ENCODE measurements at places on chromosomes 3 and 15.

- no peak for DNase-seq
Observed at GRCh38 chr3:77134769-77135168, 94.9 kb downstream of the ROBO2 start.

- no peak for DNase-seq
Observed at GRCh38 chr3:97765336-97765735, 778 bp downstream of the ARL6 start.

DNA sequence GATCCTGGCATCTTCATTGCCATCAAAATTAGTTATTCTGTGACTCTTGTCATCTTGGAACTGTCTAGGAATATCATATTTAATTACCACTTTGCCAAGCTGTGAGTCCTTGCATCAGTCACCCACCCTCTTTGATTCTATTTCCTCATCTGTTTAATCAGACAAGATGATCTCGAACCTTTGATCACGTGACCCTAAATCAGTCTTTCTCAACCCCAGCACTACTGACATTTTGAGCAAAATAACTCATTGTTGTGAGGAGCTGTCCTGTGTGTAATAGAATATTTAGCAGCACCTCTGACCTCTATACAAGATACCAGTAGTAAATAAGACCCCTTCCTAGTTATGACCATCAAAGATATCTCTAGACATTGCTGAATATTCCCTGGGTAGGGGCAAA, 343.4 kb upstream of the ARPP21 start:
- no peak for DNase-seq

GRCh38 chr15:66622591-66623022, 56.8 kb upstream of the LCTL start:
- no peak for DNase-seq

- no peak for DNase-seq
Observed at GRCh38 chr15:62287066-62287857, 122.2 kb upstream of the C2CD4B start.

DNA sequence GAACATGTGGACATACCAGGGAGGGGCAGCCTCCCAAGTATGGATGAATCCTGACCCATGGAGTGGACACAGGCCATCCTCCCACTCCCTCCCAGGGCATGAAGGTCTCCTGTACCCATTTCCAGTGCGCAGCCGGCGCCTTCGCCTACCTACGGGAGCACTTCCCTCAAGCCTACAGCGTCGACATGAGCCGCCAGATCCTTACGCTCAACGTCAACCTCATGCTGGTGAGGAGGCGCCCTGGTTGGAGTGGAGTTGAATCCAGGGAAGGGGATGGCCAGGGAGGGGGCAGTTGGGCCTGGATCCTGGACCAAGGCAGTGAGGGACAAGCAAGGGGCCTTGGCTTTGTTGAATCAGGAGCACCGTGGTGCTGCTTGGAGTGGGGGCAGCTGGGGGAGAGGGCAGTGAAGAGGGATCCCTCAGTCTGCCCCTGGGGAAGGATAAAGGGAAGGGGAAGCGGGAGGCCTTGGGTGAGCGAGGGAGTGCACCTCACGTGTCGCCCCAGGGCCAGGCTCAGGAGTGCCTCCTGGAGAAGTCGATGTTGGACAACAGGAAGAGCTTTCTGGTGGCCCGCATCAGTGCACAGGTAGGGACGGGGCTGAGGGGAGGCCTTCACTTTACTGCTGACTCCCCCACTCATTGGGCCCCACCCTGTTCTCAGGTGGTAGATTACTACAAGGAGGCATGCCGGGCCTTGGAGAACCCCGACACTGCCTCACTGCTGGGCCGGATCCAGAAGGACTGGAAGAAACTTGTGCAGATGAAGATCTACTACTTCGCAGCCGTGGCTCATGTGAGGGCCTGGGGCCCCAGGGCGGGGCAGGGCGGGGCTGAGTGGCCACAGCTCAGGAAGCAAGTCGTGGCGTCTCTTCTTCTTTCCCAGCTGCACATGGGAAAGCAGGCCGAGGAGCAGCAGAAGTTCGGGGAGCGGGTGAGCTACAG, 25.3 kb downstream of the PTPN23 start:
- no peak for DNase-seq

- no peak for DNase-seq
Observed at GRCh38 chr3:97914388-97914787, 57.8 kb downstream of the RIOX2 start.

GRCh38 chr3:194598771-194599557, 34.3 kb downstream of the TMEM44 start:
- DNase-seq: no peak

GRCh38 chr3:56593455-56594158, 36.6 kb downstream of the CCDC66 start:
- DNase-seq: no peak

DNA sequence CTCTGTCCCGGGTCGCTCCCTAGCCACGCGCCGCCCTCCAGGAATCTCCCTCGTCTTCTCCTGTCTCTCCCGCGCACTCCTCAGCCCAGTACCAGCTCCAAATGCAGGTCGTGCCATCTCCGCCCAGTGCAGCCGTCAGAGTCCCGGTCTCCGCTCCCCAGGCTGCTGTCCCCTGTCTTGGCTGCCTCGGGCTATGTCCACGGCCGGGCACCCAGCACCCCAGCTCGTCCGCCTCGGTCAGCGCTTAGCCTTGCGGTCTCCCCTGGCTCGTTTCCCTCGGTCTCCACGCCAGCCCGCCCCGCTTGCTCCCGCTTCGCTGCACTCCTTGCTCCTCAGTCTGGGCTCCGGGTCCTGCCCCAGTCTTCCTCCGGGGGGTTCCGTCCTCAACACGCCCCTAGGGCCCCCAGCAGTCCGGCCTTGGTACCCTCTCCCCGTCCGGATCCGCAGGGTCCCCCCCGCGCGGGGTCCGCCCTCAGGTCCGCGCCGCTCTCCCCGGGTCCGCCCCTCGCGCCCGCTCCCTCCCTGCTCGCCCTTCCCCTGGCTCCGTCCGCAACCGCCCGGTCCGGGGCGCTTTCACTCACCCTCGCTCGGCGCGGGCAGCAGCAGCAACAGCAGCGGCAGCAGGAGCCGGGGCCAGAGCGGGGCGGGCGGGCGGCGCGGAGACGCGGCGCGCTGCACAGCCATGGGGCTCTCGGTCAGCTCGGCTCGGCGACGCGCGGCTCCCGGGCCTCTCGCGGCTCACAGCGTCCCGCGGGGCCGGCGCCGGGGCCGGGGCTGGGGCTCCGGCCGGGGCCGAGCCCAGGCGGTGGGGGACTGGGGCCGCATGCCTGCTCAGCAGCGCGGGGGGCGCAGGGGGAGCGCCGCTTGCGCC, 462 bp downstream of the IGDCC3 start:
- no peak for DNase-seq

- DNase-seq: no peak
Observed at GRCh38 chr15:71279757-71280141, 164.5 kb downstream of the THSD4 start.

DNA sequence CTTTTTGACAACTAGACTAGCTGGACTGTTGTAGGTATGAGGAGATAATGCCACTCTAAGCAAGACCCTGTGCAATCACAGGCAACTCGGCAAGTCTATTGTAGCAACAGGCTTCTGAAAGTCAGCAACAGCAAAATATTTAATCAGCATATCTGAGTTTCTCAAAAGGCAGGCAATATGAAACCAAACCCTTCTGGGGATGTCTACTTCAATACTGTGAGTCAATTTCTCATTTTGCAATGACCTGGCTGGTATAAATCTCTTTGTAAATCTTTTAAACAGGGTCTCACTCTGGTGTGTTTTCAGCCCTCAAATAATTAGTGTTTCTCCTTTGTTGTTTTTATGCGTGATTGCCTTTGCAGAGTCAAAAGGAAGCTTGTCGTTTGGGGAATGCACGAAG, 1044.5 kb downstream of the NTRK3 start:
- no peak for DNase-seq

GRCh38 chr3:98596541-98597500, 3.4 kb upstream of the CPOX start:
- DNase-seq: peak; percentile 24

GRCh38 chr3:158794936-158795518, 6.8 kb upstream of the MFSD1 start:
- no peak for DNase-seq

DNA sequence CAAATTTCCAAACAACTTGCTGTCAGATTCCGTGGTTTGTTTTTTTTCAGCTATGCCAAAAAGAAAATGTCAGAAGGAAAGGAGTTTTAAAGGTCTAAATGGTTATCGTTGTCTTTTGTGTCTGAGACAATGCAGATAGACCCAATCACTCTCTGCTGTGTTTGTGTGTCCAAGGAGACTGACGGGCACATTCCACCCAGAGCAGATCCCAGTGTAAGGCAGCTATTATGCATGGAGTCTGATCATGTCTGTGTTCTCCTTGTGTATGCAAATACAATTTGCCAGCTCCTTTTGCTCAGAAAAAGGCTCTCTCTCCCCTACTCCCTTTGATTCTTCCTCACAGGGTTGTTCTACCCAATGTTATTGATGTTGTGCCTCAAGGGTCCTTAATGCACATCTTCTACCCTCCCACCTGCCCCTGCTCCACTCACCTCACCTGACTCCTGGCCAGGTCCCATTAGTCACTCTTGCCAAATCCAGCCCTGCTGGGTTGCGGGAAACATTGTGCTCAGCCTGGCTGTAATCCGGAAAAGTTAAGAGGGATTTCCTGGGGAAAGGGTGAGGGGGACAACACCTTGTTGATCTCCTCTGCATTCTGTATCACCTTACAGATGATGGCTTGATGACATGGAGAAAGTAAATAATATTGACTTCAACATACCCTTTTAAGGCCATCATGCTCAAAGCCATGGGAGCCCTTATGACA, 61.0 kb downstream of the OTOL1 start:
- DNase-seq: no peak

DNA sequence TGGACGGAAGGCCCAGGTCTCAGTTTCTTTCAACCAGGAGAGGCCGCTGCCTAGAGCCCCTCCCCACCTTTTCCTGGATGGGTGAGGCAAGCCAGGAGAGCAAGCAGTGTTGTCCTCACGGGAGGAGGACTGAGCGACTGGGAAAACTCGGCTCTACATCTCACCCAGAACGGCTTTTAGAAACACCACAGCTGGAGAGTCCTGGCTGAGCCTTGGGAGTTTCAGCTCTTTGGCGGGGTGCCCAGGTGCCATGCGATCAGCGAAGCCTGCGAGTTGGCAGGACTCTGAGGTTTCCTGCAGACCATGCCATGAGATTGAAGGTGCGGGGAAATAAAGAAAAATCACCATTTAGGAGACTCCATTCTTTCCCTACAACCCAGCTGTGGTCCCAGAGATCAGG, 26.0 kb downstream of the PPCDC start:
- DNase-seq: no peak

DNA sequence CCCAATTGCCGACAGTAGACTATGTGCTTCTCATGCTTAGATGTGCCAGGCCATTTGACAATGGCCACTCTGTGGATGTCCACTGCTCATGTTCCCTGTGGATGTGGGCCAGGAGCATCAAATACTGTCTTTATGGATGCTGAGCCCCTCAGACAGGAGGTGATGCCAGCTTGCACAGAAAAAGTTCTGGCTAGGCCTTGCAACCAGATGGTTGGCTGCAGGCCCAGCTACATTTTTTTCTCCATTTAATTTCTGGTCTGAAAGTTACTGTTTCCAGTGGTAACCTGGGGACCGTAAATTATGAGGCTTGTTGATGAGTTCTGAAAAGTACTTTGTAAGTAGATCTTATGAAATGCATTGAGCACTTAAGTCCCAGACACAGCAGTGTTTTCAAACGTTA, 228.5 kb downstream of the CHL1 start:
- no peak for DNase-seq

DNA sequence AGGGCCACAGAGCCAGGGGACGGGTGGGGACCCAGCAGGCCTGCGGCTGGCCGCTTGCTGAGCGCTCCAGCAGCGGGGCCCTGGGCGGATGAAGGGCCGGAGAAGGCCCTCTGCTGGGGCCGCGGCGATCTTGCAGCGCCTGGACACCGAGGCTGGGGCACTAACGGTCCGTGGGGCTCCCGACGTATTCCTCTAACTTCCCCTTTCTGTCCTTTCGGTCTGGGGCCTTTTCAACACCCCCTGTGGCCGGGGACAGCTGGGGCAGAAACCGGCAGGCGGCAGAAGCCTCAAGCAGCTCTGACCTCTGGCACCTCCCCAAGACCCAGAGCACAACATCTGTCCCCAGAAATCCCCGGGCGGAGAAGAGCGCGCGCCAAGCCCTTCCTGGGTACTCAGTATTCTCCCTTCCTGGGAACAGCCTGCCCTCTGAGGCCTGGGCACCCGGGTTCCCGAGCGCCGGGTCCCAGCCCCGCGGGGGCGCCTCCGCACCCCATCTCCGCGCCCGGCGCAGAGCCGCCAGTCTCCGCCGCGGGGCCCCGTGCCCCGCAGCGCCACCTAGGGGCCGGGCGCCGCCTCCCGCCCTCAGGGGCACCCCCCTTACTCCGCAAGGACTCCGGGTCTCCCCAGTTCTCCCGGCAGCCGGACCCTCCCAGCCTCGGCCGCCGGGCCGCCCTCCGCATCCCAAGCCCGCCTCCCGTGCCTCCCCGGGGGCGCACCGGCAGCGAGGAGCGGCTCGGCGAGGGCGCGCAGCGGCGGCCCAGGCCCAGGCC, 582 bp upstream of the SLCO3A1 start:
- peak; percentile 41 for DNase-seq

DNA sequence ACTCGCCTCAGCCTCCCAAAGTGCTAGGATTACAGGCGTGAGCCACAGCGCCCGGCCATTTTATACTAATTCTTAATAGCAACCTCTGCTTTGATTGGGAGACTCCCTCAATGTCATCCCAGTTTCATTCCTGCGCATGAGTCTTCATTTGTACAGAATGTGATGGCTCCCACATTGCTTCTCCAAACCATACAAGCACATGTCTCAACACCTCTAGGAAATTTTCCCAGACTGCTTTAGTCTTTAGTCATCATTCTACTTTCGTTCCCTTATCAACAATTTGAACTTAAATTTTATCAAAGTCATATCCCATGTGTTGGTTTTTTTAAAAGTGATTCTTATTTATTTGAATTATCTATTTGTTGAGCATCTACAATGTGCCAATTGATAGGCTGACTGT, 58.1 kb downstream of the SNX4 start:
- DNase-seq: no peak

- DNase-seq: no peak
Observed at GRCh38 chr15:37109872-37110572, 9.7 kb upstream of the MEIS2 start.

- no peak for DNase-seq
Observed at GRCh38 chr3:40645883-40646282, 121.1 kb downstream of the ZNF621 start.

DNA sequence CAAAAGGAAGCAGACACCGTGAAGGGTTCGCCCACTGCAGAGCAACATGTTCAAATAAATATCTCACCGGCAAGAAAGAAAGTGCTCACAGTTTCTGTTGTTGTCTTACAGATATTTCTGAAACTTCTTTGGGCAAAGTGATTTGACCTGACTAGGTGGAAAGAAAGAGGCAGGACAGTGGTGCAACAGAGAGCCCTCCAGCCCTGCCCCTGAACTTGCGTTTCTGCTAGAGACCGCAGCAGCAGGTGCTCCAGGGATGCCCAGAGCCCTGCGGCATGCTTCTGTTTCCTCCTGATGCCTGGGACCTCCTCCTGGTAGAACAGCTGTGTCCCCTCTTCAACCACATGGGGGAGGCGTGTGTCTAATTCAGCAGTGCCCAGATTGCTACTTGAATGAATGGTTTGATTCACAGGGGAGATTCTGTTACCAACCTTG, 123.4 kb downstream of the ATP10A start:
- DNase-seq: no peak

- DNase-seq: no peak
Observed at GRCh38 chr3:11228041-11228440, 44.2 kb upstream of the ATG7 start.

- DNase-seq: peak; percentile 82
Observed at GRCh38 chr15:90571063-90571541, 41.4 kb downstream of the CRTC3 start.
